Astrocyte of the spinal cord (primary cell): ENCODE measurements at places on chromosomes 7 and 10.

- DNase-seq, result no peak
Observed at GRCh38 chr7:80732630-80733029, 94.2 kb downstream of the CD36 start.

DNA sequence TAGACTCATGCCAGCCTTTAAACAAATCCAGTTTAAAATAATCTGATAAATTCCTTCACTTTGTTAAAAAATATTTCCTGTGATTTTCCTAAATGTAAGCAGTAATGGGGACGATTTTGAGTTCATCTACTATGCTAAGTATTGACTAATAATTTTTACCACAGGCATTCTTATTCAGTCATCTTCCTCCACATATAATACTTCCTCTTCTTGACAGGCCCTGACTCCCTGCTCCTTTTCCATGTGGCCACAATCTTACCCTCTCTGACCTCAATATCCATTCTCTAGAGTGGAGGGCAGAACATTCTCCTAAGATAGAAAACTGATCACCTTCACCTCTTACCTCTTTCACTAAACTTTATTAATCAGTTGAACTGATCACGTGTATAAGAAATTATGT lies 7.8 kb downstream of the DNAJC2 start:
- DNase-seq, result no peak

- no peak for DNase-seq
Observed at GRCh38 chr10:11687357-11687771, 54.8 kb upstream of the ECHDC3 start.

DNA sequence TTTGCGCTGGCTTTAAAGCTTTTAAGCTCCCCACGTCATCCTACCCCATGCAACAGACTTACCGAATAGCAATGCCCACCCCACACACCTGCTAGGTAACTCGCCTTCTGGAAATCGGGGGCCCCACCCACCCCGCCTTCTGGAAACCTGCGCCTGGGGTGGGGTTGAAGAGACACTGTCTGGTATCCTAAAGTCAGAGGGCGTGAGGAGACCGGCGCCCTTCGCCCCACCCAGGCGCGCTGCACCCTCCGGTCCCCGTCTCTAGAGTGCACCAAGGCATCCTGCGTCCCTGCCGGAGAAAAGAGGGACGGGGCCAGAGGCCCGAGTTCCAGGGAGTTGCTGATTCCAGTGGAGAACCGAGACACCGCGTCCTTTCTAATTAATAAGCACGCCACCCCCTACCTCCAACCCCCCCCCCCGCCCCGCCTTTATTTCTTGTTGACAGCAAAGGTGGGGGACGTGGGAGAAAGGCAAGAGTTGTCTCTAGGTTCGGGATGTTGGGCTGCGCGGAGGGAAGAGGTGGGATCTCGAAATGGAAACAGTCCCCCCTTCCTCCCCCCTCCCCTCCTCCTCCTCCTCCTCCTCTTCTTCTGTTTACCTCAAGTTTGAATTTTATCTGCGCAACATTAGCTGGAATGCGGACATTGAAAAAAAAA lies 220.9 kb upstream of the MKLN1 start:
- DNase-seq, result no peak

- DNase-seq, result no peak
Observed at GRCh38 chr10:87776328-87776727, 41.7 kb downstream of the ATAD1 start.

DNA sequence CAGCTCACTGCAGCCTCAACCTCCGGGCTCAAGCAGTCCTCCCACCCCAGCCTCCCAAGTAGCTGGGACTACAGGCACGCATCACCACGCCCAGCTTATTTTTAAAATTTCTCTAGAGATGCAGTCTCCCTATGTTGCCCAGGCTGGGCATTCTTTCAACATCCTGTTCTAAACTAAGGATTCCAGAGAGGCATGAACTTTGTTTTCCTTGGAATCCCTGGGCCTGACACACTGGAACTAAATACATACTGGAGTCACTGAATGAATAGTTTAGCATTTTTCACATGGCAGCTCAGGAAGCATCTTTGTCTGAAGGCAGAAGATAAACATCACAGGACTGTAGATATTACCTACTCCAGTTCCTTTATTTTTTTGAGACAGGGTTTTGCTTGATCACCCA lies 108.7 kb downstream of the ITIH5 start:
- DNase-seq, result no peak

- peak; percentile 58 for DNase-seq
Observed at GRCh38 chr10:29736366-29737073, 101.7 kb upstream of the SVIL start.

GRCh38 chr7:7959979-7960670 lies 8.5 kb upstream of the GLCCI1 start:
- DNase-seq, result no peak

GRCh38 chr7:11727864-11728263 lies 104.1 kb downstream of the THSD7A start:
- no peak for DNase-seq

- no peak for DNase-seq
Observed at GRCh38 chr10:49118430-49119074, 3.2 kb upstream of the VSTM4 start.

- no peak for DNase-seq
Observed at GRCh38 chr10:85362401-85362800, 1004.2 kb downstream of the GRID1 start.

GRCh38 chr7:4203626-4204512 lies 478.2 kb upstream of the FOXK1 start:
- DNase-seq, result no peak

GRCh38 chr10:33542752-33543505 lies 208.5 kb upstream of the NRP1 start:
- no peak for DNase-seq

- peak; percentile 76 for DNase-seq
Observed at GRCh38 chr10:44995914-44996669, 4.6 kb upstream of the ZNF22 start.

DNA sequence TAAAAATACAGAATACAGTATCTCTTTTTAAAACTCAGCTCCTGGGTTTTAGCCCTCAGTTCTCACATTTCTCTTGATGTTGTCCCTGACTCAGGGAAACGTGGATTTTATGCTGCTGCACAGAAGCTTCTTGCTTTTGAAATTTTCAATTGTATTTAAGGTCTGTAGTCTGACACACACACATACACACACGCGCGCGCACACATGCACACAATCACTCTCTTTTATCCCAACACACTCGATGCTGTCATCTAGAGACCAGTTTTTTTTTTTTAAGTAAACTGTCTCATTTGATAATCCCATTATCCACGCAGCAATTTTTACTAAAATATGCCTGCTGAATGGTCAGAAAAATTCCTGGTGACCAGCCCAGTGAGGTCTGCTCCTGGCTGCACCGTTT lies 108.6 kb downstream of the KMT2E start:
- DNase-seq, result no peak

DNA sequence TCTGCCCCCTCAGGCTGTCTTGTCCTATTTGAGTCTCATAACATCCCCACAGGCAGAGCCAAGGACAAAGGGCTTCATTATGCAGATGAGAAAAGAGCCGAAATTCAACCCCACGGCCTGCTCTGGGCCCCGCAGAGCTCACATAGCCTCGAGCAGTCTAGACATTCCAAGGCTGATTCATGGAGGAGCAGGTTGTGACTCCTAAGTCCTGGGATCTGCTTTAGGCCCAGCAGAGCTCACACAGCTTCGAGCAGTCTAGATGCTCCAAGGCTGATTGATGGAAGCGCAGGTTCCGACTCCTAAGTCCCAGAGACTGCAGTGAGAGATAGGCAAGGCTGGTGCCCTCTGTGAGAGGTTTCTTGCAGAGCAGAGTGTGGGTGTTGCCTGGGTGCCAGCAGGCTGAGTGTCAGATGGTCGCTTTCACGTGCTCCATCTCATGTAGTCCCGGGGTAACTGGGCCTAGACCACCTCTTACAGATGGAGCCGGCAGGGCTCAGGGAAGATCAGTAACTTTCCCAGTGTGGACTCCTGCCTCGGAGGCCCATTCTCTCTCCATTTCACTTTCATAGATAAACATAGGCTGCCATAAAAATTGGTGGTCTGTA lies 436.1 kb upstream of the FOXK1 start:
- no peak for DNase-seq

DNA sequence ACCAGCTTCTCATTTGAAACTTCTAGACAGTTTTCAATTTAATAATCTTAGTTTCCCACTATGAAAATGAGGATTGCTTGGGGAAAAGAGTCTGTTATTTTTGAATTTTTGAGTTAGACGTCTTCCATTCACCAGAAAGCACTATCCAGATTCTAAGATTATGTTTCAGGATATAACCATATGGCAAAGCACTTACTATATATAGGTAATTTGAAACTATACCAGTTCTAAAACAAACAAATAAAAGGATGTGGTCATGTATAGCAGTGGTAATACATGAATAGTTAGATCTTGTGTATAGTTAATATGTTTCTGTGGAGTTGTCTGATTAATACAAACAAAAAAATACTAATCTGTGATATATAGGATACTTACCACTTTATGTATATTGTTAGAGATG lies 320.0 kb downstream of the EXOC4 start:
- no peak for DNase-seq

- no peak for DNase-seq
Observed at GRCh38 chr7:106794276-106795083, 70.6 kb upstream of the PIK3CG start.

DNA sequence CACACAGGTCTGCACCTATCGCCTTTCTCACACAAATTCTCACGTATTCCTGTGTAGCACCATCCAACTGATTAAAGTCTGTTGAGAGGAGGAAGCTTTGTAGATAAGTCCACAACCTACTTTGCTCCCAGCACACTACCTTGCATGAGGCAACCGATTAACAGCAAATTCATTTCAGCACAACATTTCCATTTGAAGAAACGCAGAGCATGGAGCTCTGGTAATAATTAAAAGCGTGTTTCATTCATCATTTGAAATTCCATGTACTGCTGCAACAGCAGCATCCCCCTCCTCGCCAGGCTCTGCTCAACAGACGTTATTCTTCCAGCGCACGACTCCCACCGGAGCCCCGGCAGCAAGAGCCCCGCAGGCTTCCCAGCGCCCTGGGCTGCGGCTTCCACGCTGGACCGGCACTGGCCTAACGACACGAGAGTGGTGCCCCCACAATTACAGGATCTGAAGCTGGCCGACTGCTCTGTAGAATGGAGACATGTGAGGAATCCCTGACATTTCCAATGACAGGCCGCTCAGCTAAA lies 118.8 kb downstream of the DIP2C start:
- DNase-seq, result no peak

GRCh38 chr7:98551611-98552273 lies 65.3 kb upstream of the NPTX2 start:
- DNase-seq, result no peak

DNA sequence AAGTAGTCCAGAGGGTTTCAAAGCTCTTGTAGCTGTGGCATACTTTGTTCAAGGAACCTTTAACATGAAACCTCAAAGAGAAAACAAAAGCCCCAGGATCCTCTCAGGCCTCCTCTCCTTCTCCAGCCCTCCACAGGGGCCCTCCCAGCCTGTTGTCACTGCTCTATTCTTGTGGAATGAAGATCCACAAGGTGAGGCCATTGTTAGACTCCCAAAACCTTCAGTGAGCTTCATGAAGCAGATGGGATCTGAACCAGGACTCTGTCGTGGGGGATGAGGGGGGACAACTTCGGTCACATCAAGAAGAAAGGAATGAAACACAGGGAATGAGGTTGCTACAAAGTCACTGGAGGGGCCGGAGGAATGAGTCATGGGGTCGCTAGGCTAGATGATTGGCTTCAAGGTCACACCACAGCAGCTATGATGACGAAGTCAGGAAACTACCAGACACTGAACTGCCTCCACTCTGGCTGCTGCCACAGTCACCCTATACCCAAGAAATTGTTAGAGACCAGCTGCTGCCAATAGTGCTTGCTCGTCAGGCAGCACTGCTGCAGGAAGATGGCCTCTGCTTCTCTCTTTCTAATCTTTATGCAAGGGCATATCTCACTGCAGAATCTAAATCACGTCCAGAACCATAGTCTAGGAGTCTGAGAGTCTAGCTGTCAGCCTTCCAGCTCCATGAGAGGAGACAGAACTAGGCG lies 208.8 kb downstream of the HIBADH start:
- DNase-seq, result peak; percentile 84

DNA sequence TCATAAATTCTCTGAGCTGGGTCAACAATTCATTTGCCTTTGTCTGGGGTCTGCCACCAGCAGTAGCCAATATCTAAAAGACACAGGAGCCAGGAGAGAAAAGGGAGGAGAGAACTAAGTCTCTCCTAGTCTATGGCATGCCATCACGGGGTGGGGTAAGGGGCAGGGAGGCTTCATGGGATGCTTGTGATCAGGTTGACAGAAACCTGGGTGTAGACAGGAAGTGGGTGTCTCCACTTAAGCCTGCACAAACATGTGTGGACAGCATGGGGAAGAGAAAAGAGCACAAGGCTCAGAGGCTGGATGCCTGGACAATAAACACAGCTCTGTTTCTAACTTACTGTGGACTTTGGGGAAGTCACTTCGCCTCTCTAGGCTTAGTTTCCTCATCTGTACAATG lies 11.5 kb upstream of the C10orf53 start:
- DNase-seq, result no peak

- DNase-seq, result no peak
Observed at GRCh38 chr7:158720112-158720511, 15.5 kb upstream of the NCAPG2 start.

DNA sequence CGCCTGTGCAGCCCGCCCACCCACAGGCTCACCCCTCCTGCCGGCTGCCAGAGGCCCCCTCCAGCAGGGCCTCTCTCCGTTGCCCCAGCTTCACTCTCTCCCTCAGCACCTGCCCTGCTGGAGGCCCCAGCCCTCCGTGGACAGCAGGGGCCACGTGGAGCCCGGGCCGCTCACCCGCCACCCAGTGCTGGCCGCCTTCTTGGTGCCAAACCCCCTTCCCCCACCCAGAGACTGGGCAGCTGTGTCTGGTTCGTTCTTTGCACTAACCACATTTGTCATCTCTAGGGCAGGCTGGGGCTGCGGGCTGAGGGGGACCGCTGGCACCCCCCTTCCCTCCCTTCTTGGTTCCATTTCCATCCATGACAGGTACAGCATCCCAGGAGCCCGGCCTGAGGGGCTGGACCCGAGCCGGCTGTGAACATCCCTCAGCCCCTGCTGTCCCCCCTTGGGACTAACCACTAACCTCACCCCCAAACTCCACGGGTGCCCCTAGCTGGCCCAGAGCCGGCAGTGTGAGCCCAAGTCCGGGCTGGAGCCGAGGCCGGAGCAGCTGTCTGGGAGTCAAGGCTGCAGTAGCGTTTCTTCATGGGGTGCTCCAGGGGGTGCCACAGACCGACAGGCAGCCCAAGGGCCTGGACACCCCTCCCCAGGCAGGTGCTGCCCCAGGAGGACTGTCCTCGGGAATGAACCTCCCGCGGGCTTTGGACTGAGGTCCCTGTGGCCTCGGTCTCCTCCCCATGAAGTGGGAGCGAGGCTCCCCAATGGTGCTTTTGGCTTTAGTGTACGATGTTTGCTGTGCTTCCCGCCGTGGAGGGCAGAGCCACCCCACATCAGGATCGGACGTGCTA lies 25.5 kb upstream of the AMZ1 start:
- no peak for DNase-seq

DNA sequence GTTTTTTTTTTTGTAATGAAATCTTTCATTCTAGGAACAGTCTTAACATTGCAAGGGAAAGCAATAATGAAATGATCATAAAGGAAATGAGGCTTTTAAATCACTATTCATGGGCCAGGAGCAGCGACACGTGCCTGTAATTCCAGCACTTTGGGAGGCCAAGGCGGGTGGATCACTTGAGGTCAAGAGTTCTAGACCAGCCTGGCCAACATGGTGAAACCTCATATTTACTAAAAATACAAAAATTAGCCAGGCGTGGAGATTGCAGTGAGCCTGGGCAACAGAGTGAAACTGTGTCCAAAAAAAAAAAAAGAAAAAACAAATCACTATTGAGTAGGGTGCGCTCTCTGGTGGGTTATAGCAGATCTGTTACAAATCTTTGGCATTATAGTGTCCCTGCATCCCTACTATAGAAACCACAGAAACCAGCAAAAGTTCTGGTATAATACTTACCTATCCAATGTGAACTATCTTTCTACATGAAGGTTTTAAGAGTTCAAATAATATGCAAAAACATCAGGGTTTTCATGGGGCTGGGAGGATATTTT lies 72.1 kb downstream of the GLI3 start:
- DNase-seq, result no peak
